ENCODE measurements at places on chromosomes 1 and 21.

GRCh38 chr1:59295618-59296017 is 1.3 kb upstream of the FGGY start:
- DNase-seq: no peak

GRCh38 chr1:58391056-58391455 is 155.5 kb downstream of the OMA1 start:
- DNase-seq: no peak

DNA sequence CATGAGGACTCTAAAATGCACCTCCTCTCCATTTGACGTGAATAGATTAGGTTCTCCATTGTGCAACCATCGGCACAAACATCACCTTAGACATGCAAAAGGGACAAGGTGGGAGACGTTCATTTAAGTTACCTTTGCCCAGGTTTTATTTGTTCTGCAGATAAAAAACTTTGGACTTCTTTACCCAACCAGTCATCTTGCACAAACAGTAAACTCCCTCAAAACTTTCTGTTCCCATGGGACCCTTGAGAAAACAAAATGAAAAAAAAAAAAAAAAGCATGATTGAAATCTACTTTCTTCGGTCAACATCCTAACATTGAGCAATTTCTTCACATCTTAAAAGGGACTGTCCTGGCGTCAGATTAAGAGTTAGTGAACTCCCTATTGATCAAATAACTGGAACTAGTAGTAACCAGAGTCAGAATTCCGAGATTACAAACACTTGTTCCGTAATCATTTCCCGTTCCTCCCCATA is 31.4 kb upstream of the PROX1 start:
- no peak for DNase-seq

DNA sequence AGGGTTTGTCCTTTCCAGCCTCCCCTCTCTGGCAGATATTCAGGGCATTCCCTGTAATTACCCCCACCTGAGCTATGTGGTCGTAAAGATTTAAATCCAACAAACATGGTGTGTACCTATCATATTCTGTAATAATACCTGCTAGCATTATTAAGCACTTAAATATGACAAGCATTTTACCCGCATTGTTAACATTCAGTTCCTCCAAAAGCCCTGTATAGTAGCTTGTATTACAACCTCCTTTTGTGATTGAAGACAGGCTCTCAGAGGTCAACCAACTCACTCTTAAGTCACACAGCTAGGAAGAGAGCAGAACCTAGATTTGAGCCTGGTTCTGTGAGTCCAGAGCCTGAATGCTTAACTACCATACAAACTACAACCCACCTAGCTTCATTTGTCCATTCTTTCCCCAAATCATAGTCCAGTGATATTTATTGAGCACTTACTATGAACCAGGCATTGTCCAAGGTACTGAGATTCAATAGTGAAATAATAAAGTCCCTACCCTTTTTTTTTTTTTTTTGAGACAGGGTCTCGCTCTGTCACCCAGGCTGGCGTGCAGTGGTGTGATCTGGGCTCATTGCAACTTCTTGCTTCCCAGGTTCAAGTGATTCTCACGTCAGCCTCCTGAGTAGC is 13.8 kb upstream of the KDM4A start:
- no peak for DNase-seq

- no peak for DNase-seq
Measured at GRCh38 chr1:61839679-61840078, 97.4 kb downstream of the PATJ start.

GRCh38 chr1:202621446-202621845 is 88.8 kb downstream of the SYT2 start:
- no peak for DNase-seq

- no peak for DNase-seq
Measured at GRCh38 chr1:57079454-57080157, 113.8 kb upstream of the C8B start.

- no peak for DNase-seq
Measured at GRCh38 chr1:14553711-14554110, 44.8 kb upstream of the KAZN start.

DNA sequence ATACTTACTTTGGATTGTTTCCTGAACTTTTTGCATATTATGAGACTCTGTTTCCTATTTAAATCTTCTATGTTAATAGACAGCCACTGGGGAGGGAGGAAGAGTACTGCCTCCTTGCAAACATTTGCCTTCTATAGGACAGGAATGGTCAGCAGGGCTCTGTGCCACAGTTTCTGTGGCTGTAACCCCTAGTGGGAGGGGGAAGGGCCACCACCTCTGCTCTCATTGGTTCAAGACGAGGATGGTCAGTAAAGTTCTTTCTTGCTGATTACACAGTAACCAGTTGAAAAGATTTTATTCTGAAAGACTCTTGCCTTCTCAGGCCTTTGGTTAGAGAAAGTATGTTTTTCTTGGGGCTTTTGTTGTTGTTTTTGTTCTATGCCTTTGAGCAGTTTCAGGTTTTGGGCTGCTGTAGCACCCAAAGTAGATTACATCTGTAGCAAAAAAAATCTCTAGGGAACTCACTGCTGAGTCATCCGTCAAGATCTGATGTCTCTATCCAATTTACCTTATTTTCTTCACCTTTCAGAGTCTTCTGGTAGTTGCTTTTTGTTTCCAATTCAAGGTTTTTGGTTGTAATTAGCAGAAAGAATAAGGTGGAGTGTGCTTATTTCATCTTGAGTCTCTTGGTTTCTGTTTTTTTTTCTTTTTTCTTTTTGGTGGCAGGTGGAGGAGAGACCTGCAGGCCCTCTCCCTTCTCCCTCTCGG is 23.1 kb downstream of the SLC35A3 start:
- DNase-seq: no peak

GRCh38 chr1:98028800-98029199 is 108.0 kb upstream of the DPYD start:
- DNase-seq: no peak

GRCh38 chr1:1917995-1918900 is 831 bp downstream of the TMEM52 start:
- DNase-seq: no peak
